Natural killer cell (primary cell): ENCODE measurements at places on chromosomes 3 and 15. TPM values are rescaled to one million over a fixed set of nuclear protein-coding genes. Genes with fewer than 3 reads are reported as not detected.

The MYLK gene
- total RNA-seq = 3.4 TPM

The AMT gene
- 14.2 TPM for total RNA-seq

The PBRM1 gene
- total RNA-seq = 76.6 TPM

The PLSCR2 gene
- not detected for total RNA-seq

GRCh38 chr3:138946663-138947494, at the start of the genes FOXL2 and FOXL2NB:
TSS of gene FOXL2 (minus strand) at chr3:138947137. CDS start at chr3:138946722, 415 bp downstream.
TSS of gene FOXL2NB (plus strand) at chr3:138947217. CDS start at chr3:138947365, 148 bp downstream.
- no peak for DNase-seq

The MESP1 gene
- 0.45 TPM for total RNA-seq

- peak; percentile 43 for DNase-seq
These were observed 17.9 kb upstream of the SATB1 start for GRCh38 chr3:18442756-18443664.

The FURIN gene
- total RNA-seq = 110 TPM

The SLMAP gene
- total RNA-seq = 89.0 TPM

The FBXO40 gene
- not detected for total RNA-seq

DNA sequence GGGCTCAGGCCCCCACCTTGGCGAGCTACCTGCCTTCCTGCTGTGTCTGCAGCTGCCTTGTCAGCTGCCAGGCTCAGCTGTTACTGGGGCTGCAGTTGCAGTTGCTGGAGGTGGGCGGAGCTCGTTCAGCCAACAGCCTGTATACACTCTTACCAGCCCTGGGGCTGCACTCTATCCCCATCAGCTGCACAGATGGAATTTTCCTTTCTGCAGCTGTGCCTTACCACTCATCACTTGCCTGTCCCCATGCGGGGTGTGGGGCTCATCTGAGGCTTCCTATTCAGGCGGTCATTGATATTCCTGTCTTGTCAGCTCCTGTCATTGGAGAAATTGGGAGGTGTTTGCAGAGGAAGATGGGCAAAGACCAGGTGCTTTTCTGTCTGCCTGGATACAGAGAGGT, 9.1 kb upstream of the SYN2 start:
- DNase-seq = no peak

GRCh38 chr3:10485380-10485779, 20.0 kb downstream of the ATP2B2 start:
- no peak for DNase-seq

DNA sequence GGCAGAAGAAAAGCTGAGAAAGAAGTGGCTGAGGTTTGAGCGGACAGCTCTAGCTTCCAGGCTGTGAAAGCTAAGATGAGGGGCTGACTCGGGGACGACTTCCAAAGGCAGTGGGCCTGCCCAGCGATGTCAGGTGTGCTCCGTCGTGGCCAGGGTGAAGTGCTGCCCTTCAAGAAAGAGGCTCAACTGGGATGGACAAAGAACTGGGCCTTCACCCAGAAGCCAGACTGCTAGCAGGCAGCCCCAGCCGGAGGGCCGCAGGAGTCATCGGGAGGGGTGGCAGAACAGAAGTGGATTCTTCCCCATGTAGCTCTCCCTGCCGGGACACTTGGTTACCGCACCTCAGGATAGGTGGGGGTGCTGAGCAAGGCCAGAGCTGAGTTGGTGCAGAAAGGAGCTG, 13.1 kb upstream of the SEC13 start:
- no peak for DNase-seq

The RYR3 gene
- not detected for total RNA-seq

The CFAP92 gene
- 0.43 TPM for total RNA-seq

- no peak for DNase-seq
These were observed 12.8 kb downstream of the MAN2A2 start for GRCh38 chr15:90915808-90916440.

- no peak for DNase-seq
These were observed 356.8 kb upstream of the NR2F2 start for GRCh38 chr15:95973566-95974256.

The SLC15A2 gene
- 0.78 TPM for total RNA-seq

The PPIP5K1 gene
- total RNA-seq = 45.9 TPM

DNA sequence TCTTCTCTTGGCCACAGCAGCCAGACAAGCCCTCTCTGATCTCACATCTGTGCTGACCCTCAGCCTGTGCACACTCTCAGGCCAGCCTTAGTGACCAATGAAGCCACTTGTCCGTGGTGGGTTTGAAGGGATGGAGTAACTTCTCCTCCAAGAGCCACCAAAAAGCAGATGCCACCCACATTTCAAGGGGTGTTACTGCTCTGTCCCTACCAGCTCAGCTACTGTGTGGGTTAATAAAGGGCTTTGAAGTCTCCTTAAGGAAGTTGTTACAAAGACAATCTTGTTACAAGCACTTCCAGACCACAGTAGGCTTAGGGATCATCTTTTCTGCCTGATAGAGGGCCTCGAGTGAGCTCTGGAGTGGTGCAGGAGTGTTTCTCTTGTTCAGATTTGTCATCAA, 3.3 kb upstream of the CA12 start:
- DNase-seq = no peak

GRCh38 chr3:197309528-197310361, 11.3 kb upstream of the DLG1 start:
- DNase-seq = no peak
